Myocyte (in vitro differentiated cells): ENCODE measurements at places on chromosomes 3 and 15. TPM values are rescaled to one million over a fixed set of nuclear protein-coding genes. Genes with fewer than 3 reads are reported as not detected.

The CDAN1 gene
- total RNA-seq = 11.9 and 22.0 TPM in 2 replicates

The SCN5A gene
- total RNA-seq = 72.3 and 194 TPM in 2 replicates

The RTP3 gene
- total RNA-seq = not detected in 2 replicates

The NSMCE3 gene
- total RNA-seq = 11.2 and 12.7 TPM in 2 replicates

The WDR93 gene
- not detected in 2 replicates for total RNA-seq

The RBP2 gene
- 0.78 and 0.94 TPM in 2 replicates for total RNA-seq

The ZMYND10 gene
- 0.19 and 0.47 TPM in 2 replicates for total RNA-seq

The TMC3 gene
- total RNA-seq = not detected in 2 replicates

The AMT gene
- total RNA-seq = 0.36 and 0.56 TPM in 2 replicates
